CMK (cell line): ENCODE measurements at places on chromosomes 3 and 15.

DNA sequence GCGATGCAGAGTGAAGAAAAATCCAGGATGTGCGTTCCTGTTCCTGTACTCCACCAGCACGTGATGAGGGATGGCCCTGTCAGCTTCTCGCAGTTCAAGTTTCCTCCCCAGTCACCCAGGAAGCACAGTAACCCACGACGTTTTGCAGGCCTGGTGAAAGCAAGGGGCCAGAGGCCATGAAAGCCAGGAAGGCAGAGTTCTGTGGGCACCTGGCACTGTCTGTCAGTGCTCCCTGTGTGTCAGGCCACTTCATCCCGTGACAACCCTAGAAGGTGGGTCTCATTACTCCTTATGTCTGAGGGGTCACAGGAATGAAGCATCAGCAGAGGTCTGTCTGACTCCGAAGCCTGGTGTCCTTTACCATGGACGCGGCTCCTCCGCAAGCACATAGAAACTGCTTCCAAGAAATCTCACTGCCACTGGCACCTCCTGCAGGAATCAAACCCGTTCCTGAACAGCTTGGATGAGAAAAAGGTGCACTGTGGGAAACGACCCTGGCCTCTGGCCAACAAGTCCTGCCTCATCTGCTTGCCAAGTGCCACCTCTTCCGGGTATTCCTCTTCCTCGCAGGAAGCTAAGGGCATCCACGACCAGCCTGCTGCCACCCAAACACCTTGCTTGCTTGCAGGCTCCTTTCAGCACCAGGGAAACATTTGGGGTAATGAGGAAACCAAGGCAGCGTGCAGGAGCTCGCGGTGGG lies 14.6 kb downstream of the RAB43 start:
- no peak for DNase-seq

DNA sequence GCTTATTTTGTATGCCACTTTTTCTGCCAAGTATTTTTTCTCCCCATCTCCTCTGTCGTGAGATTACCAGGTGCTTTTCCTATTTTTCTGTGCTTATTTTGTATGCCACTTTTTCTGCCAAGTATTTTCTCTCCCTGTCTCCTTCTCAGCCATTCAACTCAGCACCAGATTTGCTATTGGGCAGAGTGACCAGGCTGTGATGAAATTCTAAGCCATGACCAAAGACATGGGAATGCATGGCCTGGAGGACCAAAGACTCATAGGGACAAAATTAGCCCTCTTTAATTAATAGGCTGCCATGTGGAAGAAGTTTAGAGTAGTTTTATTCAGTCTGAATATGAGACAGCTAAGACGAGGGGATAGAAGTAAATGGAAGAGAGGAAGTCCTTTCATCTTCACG lies 257.4 kb downstream of the SQOR start:
- DNase-seq: no peak

DNA sequence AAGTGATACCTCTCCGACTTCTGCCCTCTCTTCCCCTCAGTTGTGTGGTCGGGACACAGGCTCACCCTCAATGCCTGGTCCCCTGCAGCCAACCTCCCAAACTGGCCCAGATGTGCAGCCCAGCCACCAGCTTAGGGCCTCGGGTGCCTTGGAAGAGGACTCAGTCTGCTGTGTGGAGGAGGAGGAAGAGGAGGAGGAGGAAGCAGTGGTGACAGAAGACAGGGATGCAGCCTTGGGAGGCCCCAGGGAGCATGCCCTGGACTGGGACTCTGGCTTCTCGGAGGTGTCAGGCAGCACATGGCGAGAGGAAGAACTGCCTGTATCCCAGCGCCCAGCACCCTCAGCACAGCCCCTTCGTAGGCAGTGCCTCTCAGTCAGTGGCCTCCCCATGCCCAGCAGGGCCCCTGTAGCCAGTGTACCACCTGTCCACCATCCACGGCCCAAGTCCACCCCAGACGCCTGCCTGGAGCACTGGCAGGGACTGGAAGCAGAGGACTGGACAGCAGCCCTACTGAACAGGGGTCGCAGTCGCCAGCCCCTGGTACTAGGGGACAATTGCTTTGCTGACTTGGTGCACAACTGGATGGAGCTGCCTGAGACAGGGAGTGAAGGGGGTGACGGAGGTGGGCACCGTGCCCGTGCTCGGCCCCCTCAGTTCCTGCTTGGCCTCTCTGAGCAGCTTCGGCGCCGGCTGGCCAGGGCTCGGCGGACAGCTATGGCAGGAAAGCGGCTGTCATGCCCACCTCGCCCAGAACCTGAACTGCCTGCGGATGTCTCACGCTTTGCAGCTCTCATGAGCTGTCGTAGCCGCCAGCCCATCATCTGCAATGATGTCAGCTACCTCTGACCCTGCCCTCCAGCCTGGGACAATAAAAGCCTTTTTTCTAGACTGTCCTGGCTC lies 1.3 kb downstream of the INKA1 start:
- DNase-seq: no peak

- DNase-seq: no peak
Observed at GRCh38 chr3:134711284-134711683, 60.5 kb upstream of the KY start.

- DNase-seq: no peak
Observed at GRCh38 chr3:196024968-196025367, 56.9 kb downstream of the TFRC start.

- no peak for DNase-seq
Observed at GRCh38 chr3:112486811-112487505, 12.3 kb downstream of the BTLA start.

- DNase-seq: no peak
Observed at GRCh38 chr15:55694652-55695150, 48.3 kb downstream of the PRTG start.

DNA sequence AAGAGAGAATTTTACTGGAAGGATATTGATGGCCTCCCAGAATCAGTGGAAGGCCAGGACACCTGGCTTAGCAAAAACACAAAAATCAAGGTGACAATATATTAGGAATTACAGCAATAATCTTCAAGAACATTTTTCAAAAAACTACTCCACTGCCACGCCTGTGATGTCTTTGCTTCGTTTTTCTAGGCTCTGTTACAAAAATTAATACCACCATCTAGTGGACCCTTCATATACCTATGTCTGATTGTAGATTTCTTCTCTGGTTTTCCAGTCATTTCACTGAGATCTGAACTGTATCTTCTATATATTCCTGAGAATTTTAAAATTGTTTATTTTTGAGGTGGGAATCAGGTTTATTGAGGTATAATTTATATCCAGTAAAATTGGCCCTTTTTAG lies 5.6 kb upstream of the SLC33A1 start:
- DNase-seq: no peak

- DNase-seq: no peak
Observed at GRCh38 chr15:70870051-70870450, 16.1 kb upstream of the LARP6 start.

DNA sequence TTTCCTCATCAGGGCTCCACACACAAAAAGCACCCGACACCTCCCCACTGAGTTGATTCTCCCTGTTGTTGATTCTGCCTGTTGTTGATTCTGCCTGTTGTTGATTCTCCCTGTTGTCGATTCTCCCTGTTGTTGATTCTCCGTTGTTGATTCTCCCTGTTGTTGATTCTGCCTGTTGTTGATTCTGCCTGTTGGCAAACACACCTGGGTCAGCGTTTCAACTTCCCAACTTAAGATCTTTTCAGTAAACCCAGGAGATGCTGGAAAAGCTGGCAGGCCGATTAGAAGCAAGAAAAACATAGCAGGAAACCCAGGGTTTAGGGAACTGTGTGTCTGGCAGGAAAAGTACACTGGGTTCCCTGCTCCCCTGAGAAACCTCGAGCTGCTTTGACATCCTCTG lies 47.9 kb downstream of the TNK2 start:
- DNase-seq: no peak

DNA sequence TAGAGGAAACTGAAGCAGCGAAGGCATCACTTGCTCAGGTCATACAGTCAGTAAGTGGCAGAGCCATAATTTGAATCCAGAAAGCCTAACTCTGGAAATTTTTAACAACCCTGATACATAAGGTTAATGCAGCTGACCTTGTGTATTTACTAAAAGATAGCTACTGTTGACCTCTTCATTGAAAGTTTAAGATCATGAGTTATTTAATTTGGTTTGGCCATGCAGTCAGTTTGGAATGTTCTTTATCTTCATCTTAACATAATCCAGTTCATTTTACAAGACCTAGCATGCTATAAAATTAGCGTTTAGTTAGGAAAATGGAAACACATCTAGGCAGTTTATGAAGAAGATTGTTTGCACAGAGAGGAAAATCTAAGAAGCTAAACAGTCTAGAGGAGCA lies 240.9 kb downstream of the RBMS3 start:
- no peak for DNase-seq
